ENCODE measurements at places on chromosomes 2 and 18.

GRCh38 chr2:38610851-38611801 lies 8.4 kb upstream of the HNRNPLL start:
- DNase-seq = no peak

DNA sequence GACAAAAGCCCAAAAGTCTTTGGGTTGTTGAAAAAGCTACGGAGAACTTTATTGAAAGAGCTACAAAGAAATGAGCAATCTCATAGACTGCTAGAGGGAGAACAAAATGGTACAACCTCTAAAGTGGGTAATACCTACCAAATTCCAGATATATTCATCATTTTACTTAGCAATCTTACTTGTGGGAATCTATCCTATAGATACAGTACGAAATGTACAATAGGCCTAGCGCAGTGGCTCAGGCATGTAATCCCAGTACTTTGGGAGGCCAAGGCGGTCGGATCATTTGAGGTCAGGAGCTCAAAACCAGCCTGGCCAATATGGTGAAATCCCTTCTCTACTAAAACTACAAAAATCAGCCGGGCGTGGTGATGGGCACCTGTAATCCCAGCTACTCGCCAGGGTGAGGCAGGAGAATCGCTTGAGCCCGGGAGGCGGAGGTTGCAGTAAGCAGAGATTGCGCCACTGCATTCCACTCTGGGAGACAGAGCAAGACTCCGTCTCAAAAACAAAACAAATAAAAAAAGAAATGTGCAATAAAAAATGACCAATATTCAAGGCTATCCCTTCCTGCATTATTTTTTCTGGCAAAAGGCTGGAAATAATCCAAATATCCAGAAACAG lies 10.1 kb downstream of the EXOC6B start:
- no peak for DNase-seq

- no peak for DNase-seq
Observed at GRCh38 chr18:76824145-76824676, 1.9 kb downstream of the ZNF236 start.

- DNase-seq = no peak
Observed at GRCh38 chr2:176100547-176101140, 1.0 kb downstream of the HOXD12 start.

GRCh38 chr2:236745420-236746210 lies 176.0 kb downstream of the ACKR3 start:
- peak; percentile 44 for DNase-seq

- DNase-seq = no peak
Observed at GRCh38 chr2:16080071-16080470, 139.7 kb downstream of the MYCN start.

- no peak for DNase-seq
Observed at GRCh38 chr2:234963773-234964615, 12.2 kb downstream of the SH3BP4 start.

- DNase-seq = no peak
Observed at GRCh38 chr2:199228887-199229819, 228.6 kb downstream of the SATB2 start.

Measured in HuH-7.5 (cell line).